ENCODE measurements at places on chromosomes 4 and X.

- DNase-seq, result no peak
Measured at GRCh38 chr4:110609044-110609750, 13.7 kb downstream of the PITX2 start.

- no peak for DNase-seq
Measured at GRCh38 chr4:123557857-123558536, 161.4 kb downstream of the SPRY1 start.

DNA sequence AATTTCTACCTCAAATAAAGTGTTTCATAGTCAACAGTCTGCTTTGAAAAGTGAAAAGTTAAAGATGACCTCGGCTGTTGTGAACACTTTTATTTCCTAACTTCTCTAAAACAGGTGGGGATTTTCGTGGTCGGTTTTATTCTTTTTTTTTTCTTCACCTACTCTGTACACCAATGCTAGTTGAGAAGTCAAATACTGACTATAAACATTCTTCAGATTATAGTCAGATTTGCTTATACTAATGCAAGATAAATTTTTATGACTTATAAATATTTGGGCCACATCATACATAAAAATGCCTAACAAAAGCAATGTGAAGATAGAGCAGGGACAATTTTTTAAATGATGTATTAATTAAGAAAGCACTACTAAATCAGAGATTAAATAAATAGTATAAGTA is 98.1 kb upstream of the GPR34 start:
- no peak for DNase-seq

DNA sequence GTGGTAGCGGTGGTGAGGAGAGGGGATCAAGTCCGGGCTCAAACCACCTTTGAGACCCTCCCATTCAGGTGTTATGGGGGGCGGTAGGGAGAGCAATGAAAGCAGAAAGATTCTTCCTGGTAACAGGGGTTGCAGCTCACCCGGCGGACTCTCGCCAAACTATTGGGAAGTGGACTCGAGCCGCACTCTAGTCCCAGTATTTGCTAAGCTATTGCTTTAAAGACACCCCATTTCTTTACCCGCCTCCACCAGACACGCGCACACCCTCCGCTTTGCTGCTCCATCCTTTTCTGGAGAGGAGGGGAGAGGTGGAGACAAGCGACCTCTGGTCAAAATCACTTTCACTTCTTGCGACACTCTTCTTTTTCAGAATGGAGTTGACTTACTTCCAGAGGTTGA is 625 bp upstream of the GABRA4 start:
- no peak for DNase-seq

GRCh38 chr4:183798301-183799253 is 106.5 kb upstream of the STOX2 start:
- no peak for DNase-seq

GRCh38 chrX:18769364-18769763 is 61.9 kb downstream of the PPEF1 start:
- no peak for DNase-seq

GRCh38 chr4:150583287-150584110 is 1.5 kb downstream of the MAB21L2 start:
- DNase-seq, result no peak

GRCh38 chr4:111959222-111959621 is 186.0 kb upstream of the FAM241A start:
- no peak for DNase-seq

- DNase-seq, result no peak
Measured at GRCh38 chr4:153564630-153565525, 98.7 kb downstream of the TMEM131L start.

GRCh38 chr4:2837904-2838496 is 5.6 kb upstream of the ADD1 start:
- no peak for DNase-seq

GRCh38 chrX:87874043-87874442 is 356.4 kb downstream of the KLHL4 start:
- DNase-seq, result no peak

DNA sequence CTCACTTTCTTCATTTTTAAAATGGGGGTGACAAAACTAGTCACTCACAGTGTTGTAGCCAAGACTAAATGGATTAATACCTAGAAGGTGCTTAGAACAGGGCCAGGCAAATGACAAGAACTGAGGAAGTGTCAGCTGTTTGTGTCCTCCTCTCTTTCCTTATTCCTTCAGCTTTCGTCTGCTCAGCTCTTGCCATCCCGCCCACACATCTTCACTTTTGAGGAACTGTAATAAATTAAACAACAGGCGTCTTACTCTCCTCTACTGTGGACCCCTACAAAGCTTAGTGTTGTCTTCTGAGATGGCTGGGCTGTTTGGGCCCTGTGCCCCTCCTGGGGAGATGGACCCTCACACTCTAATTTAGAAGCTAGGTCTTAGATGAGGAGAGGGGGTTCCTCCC is 2.7 kb downstream of the HPSE start:
- no peak for DNase-seq

- DNase-seq, result no peak
Measured at GRCh38 chrX:121389976-121390714, 342.7 kb downstream of the GLUD2 start.

GRCh38 chrX:147917700-147918695 is 6.3 kb downstream of the FMR1 start:
- no peak for DNase-seq

GRCh38 chrX:150148749-150149672 is 210.7 kb upstream of the EOLA2 start:
- DNase-seq, result no peak

- DNase-seq, result no peak
Measured at GRCh38 chrX:31483336-31483735, 411.5 kb upstream of the FTHL17 start.

GRCh38 chrX:40171513-40172400 is 74.0 kb upstream of the BCOR start:
- DNase-seq, result no peak

DNA sequence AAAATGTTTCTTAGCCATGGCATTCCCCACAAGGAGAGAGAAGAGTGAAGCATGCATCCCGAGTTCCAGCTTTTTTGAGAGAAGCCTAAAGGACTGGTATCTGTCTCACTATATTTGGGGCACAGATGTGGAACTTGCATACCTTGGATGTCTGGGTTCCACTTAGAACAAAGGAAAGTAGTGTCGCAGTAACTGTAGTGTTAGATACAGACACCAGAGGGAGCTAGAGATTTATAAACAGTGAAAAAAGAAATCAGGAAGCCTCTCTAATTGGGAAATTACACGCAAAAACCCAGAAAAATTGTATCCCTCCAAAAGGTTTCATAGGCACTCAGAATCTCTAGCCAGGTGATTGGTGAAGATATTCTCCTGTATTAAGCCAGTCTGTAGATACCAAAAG is 34.4 kb downstream of the AGTR2 start:
- DNase-seq, result no peak

GRCh38 chr4:173135241-173135847 is 33.3 kb upstream of the GALNT7 start:
- DNase-seq, result no peak

GRCh38 chrX:102659790-102660757 is 8.8 kb downstream of the GPRASP1 start:
- peak; percentile 73 for DNase-seq

- DNase-seq, result no peak
Measured at GRCh38 chr4:153227469-153228075, 23.3 kb downstream of the TRIM2 start.

GRCh38 chr4:2084316-2084715 is 25.2 kb downstream of the NAT8L start:
- no peak for DNase-seq

DNA sequence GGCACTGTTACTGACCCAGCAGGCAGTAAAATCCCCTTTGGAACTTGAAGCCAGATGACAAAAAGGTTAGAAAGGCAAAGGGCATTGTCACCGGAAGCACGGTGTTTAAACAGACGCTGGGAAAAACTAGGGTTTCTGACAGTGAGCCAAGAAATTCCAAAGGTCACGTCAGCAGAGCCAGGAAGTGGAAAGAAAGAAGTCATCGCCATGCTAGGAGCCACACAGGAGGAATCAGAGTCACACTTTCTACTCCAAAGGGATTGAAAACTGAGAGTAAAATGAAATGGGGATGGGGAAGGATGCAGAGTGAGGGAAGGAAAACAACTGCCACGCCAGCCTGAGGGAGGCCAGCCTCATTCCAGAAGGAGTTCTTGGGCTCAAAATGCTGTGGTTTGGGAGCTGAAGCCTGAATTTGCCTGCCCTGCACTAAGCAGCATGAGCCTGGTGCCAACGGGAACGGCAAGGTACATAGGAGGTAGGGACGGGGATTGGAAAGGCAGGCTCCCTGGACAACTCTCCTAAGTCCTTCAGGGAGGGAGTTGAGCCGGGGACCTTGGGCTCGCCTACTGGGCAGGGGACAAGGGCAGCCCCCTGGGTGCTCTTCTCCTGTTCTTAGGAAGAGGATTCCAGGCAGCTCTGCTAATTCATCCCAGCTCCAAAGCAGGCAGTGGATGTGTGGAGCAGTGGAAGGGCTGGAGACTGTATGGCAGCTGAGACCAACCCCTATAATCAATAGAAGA is 66.8 kb downstream of the SOWAHB start:
- DNase-seq, result no peak

DNA sequence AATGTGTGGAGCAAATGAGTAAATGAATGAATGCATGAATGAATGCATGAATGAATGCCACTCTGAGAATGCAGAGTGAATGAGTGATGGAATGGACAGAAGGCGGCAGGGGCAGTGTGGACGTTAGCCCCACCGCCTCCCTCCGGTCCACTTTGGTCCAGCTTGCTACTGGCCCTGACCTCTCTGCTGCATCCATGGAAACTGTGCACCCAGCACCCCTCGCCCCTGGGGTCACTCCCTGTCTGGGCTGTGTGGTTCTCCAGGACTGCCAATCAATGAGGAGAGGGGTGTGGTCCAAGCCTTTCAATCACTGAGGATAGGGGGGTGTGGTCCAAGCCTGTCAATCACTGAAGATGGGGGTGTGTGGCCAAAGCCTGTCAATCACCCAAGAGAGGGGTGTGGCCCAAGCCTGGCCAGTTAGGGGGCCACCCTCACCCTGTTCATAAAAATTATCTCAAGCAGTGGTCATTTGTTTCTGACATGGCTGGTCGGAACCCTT is 39.2 kb upstream of the ASMTL start:
- DNase-seq, result peak; percentile 51

DNA sequence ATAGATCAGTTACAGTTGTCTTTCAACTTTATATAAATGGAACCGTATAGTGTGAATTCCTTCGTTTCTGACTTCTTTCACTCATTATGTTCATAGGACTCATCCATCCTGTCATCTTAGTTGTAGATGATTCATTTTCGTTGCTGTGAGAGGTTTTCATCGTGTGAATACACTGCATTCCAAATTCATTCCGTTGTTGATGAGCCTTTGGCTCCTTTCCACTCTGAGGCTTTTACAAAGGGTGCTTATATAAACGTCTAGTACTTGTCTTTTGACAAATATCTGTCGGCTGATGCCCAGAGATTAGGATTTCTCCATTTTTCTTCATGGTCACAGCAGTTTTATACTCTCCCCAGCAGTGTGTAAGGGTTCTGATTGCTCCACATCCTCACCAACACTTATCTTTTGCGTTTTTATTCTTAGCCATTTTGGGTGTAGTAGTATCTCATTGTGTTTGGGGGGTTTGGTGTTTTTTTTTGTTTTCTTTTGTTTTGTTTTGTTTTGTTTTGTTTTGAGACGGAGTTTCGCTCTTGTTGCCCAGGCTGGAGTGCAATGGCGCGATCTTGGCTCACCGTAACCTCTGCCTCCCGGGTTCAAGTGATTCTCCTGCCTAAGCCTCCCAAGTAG is 48.6 kb downstream of the LRP2BP start:
- no peak for DNase-seq

DNA sequence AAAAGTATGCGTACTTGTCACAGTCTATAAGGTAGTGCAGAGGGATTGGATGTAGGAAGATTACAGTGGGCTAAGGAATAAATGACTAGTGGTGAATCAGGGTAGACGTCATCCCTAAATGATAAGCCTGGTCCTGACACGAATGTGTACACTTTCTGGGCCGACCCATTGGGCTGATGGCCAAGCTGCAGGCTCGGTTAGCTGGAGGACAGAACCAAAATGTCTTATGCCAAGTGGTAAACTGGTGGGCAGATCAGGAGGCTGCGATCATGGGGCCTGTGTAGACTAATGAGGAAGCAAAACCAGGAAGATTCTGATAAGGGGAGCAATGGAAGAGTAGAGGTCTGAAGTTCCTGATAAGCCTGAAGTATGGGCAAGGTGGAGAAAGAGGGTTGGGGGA is 272.8 kb upstream of the GATB start:
- DNase-seq, result no peak

DNA sequence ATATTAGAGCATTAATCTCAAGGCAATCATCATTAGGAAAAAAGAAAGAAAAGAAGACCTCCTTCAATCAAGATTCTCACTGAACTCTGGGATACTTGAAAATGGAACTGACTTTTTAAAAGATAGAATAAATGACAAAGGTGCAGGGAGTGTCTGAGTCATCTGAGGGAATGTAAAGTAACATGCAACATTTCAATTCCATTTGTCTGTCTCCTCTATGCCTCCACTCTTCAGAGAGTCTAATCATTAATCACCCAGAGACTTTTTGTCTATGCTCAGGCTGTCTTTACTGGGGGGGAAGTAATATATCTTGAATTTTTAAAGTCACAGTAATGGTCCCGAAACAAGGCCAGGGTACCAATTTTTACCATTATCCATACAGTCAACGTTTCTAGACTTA is 55.0 kb upstream of the PACRGL start:
- no peak for DNase-seq

DNA sequence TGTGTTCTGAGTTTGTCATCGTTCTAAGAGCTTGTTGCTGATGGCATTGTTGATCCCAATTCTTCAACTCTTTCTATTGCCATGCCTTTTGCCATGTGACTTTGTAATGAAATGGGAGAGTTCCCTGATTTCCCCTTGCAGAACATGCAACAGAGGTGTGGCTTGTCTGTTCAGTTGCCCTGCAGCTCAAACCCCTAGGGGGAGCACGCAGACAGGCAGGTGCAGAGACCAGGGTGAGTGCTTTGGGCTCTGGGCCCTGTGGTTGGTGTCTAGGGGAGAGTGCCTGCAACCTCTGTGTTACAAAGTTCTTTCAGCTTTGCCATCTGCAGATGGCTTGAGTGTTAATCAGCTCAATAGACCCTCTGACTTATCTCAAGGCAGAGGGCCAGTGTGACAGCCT is 332.7 kb downstream of the MID1IP1 start:
- no peak for DNase-seq

- no peak for DNase-seq
Measured at GRCh38 chrX:71227370-71228062, 4.5 kb downstream of the GJB1 start.

GRCh38 chr4:137124278-137124932 is 407.9 kb downstream of the PCDH18 start:
- no peak for DNase-seq

Measured in stimulated activated CD4-positive, alpha-beta T cell treated with anti-CD3 and anti-CD28 coated beads, Interleukin-4, amount 100 ng/mL, for 48 hours (primary cell).